ENCODE measurements at places on chromosomes 16 and 17.

DNA sequence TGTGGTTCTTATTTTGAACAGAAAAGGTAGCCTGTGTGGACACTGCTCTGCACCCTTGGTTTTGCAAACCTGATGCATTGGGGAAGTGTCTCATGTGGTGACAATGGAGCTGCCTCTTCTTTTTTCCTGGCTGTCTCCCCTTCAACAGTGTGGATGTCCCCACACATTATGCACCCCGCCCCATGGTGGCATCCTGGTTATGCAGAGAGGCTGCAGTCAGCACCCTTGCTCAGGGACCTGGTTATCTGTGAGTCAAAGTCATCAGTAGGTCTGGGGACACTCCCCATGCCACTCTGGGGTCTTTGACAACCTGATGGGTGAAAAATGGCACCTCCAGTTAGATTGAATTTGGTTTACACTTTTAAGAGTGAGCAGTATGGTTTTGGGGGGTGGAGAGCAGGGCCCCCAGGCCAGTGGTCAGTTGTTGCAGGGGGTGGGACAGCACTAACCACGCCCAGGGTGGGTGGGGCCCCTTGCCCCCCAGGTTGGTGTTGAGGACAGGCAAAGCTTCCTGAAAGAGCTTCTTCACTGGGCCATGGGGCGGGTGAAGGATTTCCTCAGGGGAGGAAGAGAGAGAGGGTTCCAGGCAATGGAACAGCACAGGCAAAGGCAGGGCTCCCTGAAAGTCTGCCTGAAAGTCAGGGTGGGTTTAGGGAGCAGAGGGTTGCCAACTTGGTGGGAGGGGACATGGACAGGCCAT is 24.6 kb upstream of the KCNJ12 start:
- H3K4me1 ChIP-seq = no peaks in the 10 kb centered on the region
- H3K4me3 ChIP-seq = no peak overlapping the region
- no peaks in the 10 kb centered on the region for H3K27me3 ChIP-seq
- no peaks in the 10 kb centered on the region for H3K36me3 ChIP-seq
- H3K27ac ChIP-seq = no peak overlapping the region
- no peak for DNase-seq

- H3K4me1 ChIP-seq = peaks cover 2% of the 10 kb centered on the region
- H3K4me3 ChIP-seq = no peak overlapping the region
- no peaks in the 10 kb centered on the region for H3K36me3 ChIP-seq
- no peaks in the 10 kb centered on the region for H3K27me3 ChIP-seq
- DNase-seq = no peak
Measured at GRCh38 chr16:28280881-28281836, 11.2 kb upstream of the SBK1 start.

GRCh38 chr17:35998756-35999155 is 2.6 kb downstream of the CCL15 start:
- no peak overlapping the region for H3K27ac ChIP-seq
- H3K36me3 ChIP-seq = no peaks in the 10 kb centered on the region
- no peaks in the 10 kb centered on the region for H3K4me1 ChIP-seq
- DNase-seq = no peak

DNA sequence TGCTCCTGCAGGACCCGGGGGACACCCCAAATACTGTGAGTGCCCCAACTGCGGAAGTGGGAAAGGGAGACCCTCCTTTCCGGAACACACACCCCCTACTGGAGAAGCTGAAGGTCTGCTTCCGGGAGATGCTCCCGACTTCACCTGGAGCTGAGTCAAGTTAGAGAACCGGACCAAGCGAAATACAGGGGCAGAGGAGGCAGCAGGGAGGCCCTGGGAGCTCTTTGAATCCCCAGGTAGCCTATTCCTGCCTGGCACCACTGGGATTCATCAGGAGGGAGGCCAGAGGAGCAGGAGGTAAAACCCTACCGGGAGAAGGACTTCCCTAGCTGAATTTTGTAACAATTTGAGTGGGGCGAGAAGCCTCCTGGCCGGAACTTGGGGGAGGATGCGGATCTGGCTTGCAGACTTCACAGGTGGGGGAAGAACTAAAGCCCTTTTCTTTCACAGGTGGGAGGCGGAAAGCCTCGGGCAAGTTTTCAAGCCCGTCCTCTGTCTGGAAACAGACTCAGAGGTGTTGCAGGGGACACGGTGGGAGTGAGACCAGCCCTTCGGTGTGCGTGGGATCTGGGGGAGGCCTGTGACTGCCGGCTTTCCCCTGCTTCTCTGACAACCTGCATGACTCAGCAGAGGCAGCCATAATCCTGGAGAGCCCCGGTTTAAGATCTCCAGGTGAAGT is 22.4 kb upstream of the TEKT1 start:
- DNase-seq = no peak
- H3K27me3 ChIP-seq = peaks cover 11% of the 10 kb centered on the region
- H3K4me3 ChIP-seq = no peak overlapping the region
- no peaks in the 10 kb centered on the region for H3K4me1 ChIP-seq

Measured in endothelial cell of umbilical vein (primary cell).